ENCODE measurements at places on chromosomes 12 and 14.

DNA sequence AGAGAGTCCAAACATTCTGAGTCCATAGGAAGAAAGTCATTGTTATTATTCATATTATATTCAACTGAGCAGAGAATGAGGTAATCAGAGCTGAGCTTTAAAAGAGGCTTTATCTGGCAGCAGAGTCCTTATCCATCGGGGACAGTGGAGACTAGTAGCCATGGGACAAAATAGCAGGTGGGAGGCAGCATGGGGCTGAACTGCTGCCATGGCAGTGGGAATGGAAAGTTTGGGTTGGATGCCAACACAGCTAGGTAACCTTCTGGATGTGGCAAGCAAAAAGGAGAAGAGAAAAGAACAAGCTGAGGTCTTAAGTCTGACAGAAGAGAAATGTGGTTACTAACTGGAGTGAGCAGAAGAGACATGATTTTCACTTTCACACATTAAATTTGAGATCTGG is 71.0 kb upstream of the CDKN3 start:
- DNase-seq, result no peak

- DNase-seq, result no peak
These were observed 45.3 kb upstream of the PLBD1 start for GRCh38 chr12:14612898-14613445.

DNA sequence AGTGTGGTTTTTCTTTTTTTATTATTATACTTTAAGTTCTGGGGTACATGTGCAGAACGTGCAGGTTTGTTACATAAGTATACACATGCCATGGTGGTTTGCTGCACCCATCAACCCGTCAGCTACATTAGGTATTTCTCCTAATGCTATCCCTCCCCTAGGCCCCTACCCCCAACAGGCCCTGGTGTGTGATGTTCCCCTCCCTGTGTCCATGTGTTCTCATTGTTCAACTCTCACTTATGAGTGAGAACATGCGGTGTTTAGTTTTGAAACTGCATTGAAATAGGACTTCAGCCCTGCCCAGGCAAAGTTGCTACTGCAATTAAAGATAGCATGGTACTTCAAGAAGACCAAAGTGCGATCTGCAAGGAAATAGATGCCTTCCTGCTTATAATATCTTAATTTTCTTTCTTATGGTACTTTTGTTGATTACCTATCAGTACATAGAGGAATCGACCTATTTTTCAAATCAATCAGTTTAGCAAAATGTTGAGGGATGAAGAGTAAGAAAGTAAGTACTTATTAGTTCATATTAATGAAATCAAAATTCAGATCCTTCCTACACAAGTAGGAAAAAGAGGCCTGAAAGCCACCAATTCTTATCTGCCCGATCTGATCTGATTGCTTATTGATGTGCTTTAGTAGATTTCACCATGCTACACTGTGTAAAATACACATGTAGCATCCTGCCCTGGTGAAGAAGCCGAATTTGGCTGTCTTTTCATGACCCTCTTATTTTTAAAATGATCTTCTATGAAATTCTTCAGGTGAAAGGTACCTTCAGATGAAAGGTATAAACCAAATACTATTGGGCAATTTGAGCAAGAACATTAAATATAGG is 1.6 kb downstream of the LTA4H start:
- no peak for DNase-seq

DNA sequence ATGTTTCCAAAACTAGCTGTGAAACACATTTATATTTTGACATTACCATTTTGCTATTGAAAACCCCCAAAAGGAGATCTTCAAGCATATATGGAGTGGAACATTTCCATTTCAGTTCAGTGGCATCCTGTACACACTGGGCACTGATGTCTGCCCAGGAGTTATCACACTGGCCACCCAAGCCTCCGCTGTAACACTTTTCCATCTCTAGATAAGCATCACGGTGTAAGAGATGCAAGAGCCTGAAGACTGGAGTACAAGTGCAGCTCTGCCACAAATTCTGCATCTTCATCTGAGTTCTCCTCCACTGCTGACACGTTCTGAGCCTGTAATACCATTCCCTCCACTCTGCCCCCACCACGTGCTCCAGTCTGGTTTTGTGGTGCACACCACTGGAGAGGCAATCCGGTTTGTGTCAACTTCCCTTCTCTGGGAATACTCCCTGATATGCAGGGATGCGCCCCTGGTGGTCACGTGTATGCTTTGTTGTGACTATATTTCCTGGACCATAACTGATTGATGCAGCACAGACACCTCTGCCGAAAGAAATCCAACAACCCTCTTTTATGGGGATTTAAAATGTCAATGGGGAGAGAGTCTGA is 12.7 kb downstream of the SPTLC2 start:
- no peak for DNase-seq

DNA sequence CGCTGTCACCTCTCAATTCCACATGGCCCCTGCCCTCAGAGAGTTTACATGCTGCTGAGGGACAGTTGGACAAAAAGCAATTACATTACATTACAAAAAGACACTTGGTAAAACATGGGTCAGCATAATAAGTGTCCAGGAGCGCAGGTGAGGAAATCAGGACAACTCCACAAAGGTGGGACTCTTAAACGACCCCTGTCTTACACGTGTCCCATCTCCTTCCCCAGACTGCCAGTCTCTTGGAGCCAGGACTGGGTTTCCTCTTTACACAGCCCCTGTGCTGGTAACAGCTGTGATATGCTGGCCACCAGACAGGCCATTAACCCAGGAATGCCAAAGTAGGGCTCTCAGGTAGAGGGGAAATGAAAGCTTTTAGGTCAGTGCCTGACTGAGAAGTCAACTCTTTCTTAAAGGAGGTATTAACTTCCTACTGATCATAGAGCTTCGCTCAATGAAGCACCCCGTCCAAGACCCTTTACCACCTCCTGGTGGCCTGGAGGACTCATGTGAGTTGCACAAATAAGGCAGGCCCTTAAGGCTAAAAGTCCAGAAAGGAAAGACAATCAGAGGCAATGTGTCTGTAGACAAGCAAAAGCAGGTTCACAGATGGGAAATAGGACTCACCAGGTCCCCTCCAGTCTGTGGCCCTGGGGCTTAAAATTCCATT is 55.5 kb downstream of the ANO2 start:
- no peak for DNase-seq

GRCh38 chr14:103649001-103649400 is 20.0 kb downstream of the KLC1 start:
- DNase-seq, result no peak

- no peak for DNase-seq
These were observed 110.6 kb upstream of the PRMT8 start for GRCh38 chr12:3380200-3381043.

DNA sequence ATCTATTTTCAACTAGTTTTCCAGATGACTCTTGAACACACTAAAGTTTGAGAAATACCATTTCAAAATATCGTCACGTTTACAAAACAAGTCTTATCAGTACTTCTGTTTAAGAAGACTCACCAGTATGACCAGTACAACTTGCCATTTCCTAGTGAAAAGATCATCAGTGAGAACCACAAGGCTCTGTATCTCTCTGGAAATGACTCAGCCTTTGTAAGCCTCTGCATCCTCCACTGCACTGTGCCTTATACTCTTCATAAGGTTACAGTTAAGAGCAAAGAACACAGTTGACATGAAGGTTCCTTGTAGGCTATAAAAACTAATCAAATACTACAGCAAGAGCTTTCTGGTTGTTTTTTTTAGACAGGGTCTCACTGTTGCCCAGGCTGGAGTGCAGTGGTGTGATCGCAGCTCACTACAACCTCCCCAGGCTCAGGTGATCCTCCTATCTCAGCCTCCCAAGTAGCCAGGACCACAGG is 5.7 kb upstream of the VTI1B start:
- no peak for DNase-seq

DNA sequence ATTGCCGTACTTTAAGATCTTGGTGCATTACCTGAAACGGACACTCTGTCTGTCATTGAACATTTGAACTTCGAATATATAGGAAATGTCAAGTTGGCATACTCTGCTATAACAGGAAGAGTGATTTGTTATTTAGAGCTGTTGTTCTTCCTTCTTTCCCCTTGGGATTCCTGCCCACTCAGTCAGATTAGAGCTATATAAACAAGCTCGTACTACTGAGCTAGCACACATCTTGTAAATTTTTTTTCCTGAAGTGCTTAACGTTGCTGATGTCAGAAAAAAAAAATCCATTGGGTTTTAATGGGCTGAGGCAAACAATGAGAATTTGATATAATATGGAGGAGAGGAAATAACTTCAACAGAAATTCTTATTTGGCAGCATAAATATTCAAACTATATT is 26.8 kb downstream of the RGS6 start:
- DNase-seq, result no peak

GRCh38 chr14:64115401-64115800 is 178.8 kb downstream of the ESR2 start:
- no peak for DNase-seq

- peak; percentile 62 for DNase-seq
These were observed 1.7 kb downstream of the TPCN1 start for GRCh38 chr12:113222730-113223531.

DNA sequence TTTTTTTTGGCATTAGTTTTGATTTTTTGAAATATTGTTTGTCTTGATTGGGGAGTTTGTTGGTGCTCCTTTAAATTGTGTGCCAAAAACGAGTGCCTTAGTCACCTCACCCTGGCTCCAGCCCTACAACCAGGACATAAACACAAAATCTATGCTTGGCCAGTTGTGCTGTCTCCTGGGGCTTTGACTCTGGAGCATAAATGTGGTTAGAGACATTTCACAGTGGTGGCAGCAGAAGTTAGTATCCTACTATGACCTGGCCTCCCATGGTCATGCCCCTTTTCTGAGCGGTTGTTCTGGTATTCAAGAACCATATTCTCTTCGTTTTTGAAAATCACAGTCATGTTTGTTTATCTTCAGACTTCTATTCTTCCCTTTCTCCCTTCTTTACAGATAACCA is 70.7 kb upstream of the PSMA6 start:
- DNase-seq, result no peak

GRCh38 chr14:72553161-72553560 is 340.7 kb downstream of the DPF3 start:
- no peak for DNase-seq

DNA sequence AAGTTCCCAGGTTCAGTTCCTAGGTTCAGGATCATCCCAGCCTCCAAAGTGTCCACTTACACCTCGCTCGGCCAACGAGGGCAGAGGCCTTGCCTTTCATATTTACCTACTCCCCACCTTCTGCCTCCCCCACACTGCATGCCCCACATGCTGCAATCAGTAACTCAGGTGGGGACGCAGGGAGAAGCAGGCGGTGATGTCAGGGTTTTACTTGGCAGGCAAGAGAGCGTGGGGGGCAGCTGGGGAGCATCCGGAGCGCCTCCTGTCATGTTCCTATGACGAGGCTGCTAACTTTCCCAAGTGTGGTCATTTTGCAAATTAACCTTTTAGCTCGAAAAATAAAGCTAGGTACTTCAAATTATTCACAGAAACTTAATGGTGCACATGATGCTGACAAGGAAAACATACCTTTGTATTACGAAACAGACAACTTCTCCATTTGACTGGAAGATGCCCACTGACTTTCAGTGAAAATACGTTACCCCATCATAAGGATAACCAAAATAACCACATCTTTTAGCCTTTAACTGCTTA is 53.8 kb downstream of the SETD3 start:
- DNase-seq, result no peak

DNA sequence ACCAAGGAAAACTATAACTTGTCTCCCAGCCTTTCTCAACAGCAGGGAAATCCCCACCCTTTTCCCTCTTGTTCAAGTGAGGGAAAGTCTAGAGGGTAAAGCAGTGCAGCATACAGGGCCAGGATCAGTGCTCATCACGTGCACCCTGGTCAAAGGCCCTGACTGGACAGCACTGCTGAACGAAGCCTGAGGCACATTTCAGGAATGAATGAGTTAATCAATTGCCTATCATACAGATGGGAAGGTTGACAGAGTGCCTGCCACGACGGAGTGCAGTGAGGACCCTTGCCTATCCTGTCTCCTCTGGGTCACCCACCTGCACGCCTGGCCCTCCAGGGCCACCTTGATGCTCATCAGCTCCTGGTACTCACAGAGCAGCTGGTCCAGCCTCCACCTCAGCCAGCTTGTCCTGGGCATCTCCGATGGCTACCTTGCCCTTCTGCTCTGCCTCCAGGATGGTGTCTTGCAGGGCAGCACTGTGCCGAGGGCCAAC is 11.7 kb upstream of the KRT73 start:
- no peak for DNase-seq

Measured in right kidney (tissue), 9 donors.